ENCODE measurements at places on chromosomes 2 and 18.

DNA sequence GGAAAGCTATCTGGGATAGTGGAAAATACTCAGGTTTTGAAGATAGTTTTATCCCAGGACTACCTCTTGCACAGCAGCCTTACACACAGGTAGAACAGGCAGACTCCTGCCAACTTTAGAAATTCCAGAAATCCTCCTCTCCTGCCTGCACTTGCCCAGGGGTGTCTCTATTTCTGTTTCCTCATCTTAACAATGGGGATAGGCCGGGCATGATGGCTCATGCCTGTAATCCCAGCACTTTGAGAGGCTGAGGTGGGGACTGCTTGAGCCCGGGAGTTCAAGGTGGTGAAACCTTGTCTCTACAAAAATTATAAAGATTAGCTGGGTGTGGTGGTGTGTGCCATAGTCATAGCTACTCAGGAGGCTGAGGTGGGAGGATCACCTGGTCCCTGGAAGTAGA, 117.0 kb upstream of the ARL5A start:
- no peak for ATAC-seq

- ATAC-seq: no peak
Measured at GRCh38 chr2:212489719-212490346, 48.8 kb downstream of the ERBB4 start.

DNA sequence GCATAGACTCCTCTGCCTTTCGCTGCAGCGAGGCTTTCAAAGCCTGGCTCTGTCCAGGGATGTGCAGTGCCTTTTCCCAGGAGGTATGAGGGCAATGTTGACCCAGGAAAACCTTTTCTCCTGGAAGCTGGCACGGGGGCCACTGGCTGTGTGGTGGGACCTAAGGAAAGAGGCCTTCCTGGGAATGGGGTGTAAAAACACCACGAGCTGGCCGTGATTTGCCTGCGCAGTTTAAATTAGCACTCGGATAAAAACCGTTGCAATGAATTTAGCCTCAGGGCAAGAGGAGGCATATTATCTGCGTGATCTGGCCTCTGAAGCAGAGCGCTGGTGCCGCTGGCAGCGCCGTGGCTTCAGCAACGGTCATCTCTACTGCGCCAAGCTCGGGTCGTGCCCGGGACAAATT, 3.0 kb downstream of the OSR1 start:
- no peak for ATAC-seq

- ATAC-seq: no peak
Measured at GRCh38 chr2:196099916-196100315, 31.3 kb upstream of the DNAH7 start.

DNA sequence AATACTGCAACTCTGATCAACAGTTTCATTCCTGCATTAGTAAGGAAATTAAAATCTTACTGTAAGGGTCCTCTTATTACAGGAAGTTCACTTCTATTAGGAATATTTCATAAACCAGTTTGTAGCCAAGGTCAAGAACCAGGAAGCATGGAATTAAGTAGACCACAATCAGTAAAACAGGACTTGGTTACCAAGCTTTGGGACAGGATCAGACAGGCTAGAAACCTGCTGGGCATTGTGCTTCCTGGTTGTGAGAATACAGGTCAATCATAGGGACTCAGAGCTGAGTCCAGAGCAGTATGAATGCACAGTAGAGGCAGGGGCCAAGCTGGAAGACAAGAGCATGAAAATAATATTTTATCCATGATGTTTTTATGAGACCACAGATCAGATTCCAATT, 248.0 kb downstream of the IKZF2 start:
- no peak for ATAC-seq

- peak; percentile 19 for ATAC-seq
Measured at GRCh38 chr18:56517196-56517595, 121.2 kb downstream of the TXNL1 start.

DNA sequence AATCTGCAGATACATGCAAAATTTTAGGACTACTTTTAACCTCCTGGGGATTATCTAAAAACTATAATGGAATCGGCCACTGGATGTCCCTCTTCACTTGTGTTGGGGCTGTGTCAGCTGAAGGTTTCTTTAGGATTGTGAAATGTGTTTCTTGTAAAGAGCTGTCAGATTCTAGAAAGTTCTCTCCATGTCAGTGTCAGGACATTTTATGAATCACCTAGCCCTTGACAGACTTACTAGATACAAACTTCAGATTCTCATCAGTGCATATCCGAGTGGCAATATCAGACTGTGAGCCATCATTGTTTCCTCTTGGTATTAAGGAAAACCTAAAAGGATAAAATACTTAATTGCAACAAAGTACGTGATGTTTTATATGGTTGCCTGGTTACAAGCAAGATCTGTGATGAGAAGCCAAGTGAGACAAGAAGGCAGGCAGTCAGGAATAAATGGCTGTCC, 107.3 kb downstream of the CPS1 start:
- ATAC-seq: no peak

DNA sequence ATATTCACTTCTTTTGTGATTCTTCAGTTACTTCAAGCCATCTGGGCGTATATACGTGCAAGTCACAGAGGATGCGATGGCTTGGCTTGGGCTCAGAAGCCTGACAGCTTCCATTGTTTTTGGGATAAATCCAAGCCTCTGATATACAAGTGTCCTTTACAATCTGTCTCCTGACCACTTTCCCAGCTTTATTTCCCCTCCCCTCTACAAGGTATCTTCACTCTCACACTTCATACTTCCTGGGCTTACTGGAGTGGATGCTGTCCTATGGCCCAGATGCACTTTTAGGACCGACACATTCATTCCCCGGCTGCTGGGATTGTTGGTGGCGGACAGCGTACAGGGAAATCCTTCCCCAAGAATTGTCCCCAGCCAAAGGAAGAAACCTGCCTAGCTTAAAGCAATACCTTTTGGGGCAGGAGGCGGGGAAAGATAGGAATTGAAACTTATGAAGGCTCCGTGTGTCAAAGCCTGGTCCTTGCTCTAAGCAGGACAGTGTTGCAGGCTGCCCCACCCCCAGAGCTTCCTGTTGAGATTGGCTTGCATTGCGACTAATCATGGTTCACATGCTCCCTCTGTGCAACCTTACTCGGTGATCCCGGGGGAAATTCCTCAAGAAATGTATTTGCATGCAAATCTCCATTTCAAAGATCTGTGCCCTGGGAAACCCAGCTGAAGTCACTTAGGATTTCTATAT, 802.9 kb upstream of the ID2 start:
- ATAC-seq: no peak

- no peak for ATAC-seq
Measured at GRCh38 chr2:135615404-135615803, 84.1 kb downstream of the R3HDM1 start.

DNA sequence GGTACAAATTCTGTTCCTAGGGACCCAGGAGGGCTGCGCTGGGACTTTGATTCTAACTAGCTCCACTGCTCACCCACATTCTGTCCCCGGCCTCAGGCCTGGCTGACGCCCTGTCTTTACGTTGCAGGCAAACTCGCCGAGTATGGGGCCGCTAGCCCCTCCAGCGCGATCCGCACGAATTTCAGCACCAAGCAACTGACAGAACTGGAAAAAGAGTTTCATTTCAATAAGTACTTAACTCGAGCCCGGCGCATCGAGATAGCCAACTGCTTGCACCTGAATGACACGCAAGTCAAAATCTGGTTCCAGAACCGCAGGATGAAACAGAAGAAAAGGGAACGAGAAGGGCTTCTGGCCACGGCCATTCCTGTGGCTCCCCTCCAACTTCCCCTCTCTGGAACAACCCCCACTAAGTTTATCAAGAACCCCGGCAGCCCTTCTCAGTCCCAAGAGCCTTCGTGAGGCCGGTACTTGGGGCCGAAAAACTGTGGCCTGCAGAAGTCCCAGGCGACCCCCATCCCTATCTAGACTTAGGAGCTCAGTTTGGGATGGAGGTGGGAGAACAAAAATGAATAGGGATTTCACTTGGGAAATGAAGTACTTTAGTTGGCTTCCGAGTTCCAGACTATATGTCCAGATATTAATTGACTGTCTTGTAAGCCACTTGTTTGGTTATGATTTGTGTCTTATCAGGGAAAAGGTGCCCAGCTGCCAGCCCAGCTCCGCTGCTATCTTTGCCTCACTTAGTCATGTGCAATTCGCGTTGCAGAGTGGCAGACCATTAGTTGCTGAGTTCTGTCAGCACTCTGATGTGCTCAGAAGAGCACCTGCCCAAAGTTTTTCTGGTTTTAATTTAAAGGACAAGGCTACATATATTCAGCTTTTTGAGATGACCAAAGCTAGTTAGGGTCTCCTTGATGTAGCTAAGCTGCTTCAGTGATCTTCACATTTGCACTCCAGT, 1.5 kb downstream of the HOXD1 start:
- ATAC-seq: no peak

GRCh38 chr2:77007686-77008085, 514.5 kb downstream of the LRRTM4 start:
- no peak for ATAC-seq

DNA sequence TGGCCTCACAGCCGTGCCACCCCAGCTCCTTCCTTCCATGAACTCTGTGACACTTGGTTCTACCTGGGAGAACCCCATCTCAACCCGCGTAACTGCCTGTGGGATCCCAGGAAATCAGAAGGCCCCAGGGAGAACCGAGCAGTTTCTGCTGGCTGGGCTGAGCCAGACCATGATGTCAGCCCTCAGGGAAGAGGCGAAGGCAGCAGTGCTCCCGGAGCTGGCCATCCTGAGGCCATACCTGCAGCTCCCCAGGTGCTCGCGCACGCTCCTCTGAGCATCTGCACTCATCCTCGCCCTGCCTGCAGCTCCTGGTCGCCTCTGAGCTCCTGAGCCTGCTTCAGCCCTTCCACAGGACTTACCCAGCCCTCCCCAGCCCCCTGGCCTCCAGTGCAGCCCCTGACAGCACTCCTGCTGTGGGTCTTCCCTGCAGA, 186.1 kb downstream of the SEPTIN10 start:
- ATAC-seq: no peak

GRCh38 chr18:62964432-62964831, 249.1 kb downstream of the PHLPP1 start:
- ATAC-seq: no peak

GRCh38 chr2:188811522-188811921, 162.7 kb upstream of the COL3A1 start:
- ATAC-seq: peak; percentile 78

- ATAC-seq: no peak
Measured at GRCh38 chr2:47657886-47658489, 125.0 kb upstream of the MSH6 start.

GRCh38 chr2:11682590-11682915, 12.6 kb upstream of the NTSR2 start:
- no peak for ATAC-seq

- ATAC-seq: no peak
Measured at GRCh38 chr2:236298924-236299475, 34.8 kb upstream of the ASB18 start.

DNA sequence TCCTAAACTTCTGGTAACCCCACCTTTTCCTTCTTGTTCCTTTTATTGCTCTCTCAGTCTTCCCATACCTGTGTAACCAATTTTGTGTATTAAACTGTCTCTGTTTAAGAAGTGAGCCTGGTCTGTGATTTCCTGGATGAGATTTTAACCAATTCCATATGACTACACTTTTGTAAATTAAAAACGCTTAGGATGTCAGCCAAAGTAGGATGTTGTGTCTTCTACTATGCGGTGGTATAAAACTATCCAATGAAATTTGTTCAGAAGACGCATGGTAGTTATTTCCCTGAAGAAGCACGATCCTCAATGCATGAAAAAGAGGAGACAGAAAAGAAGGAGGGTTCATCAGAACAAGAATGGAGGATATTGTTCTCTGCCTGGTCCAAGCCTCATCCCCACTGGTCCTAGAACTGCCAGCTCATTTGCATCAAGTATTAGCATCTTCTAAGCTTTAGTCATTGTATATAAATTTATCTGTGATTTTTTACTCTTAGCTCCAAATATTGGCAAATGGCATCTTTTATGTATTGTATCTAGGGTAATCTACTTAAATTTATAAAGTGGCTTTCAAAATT, 127.4 kb downstream of the TGIF1 start:
- ATAC-seq: no peak

DNA sequence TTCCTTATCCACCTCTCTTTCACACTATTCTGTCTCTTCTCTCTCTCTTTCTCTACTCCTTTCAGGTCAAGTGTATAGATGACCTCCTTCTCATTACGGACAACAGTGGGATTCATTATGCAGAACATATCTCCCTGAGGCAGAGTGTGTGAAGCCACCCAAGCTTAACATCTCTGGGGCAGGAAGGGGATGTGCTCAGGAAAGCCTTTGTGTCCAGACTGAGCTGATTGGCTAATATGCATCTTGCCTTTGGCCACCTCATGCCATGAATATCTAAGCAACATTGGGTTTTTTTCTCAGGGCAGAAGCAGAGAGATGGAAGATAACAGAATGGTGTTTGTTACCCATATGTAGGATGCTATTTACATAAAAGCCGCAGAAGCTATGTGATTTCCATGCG, 211.4 kb upstream of the LRRTM1 start:
- ATAC-seq: no peak

DNA sequence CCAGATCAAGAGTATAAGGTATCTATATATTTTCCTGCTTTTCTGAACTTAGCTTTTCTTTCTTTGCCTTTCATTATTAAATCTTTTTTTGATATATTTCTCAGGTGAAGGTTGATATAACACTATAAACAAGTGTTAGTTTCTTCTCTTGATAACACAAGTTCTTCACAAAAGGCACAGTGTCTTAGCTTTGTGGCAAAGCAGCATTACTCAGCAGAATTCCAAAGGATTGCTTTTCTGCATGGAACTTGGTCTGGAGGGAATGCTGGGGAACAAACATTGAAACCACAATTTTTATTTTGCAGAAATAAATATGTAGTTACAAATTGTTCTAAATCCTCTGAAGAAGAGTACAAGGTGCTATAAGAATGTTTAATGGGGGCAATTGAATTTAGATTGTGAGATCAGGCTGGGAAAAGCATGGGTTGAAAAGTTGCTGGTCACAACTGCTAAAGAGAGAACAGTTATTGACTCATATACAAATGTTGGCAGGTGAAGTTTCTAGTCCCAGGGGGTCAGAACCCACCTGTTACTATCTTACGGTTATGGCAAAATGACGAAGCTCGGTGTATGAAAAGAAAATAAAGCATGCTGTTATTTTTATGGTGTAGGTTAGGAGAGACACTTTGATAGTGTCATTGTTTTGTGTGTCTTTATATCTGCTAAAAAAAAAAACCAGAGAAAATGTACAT, 68.2 kb downstream of the UBR3 start:
- ATAC-seq: no peak

DNA sequence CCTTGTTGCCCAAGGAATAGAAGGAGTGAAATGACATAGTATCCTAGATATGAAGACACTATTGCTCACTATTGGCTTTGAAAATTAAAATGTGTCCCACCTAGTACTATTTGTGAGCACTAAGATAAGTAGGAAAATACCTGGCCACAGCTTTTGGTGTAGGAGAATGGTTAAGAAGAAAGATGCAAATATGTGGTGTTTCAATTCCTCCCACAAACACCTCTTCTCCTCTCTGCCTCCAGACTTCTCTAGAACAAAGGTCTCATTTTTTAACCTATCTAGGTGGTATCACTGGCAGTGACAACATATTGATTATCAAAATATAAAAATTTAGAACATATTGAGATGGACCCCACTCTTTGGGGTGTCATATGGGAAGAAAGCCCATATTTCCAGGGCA, 929.9 kb upstream of the FANCL start:
- no peak for ATAC-seq
